ENCODE measurements at places on chromosomes 6 and 20. TPM values are rescaled to one million over a fixed set of nuclear protein-coding genes. Genes with fewer than 3 reads are reported as not detected.
A peak's percentile ranks its signal among the peaks of the same experiment; 100 is the strongest.

Gene SYCP2
- 1.2 TPM for total RNA-seq

Gene ENPP4
- total RNA-seq: 8.7 TPM

Gene HLA-DRA
- not detected for total RNA-seq

GRCh38 chr20:563187-563586 is 19.6 kb upstream of the CSNK2A1 start:
- peak; percentile 36 for DNase-seq
- H3K27ac ChIP-seq: no peak overlapping the region
- no peaks in the 10 kb centered on the region for H3K36me3 ChIP-seq
- no peaks in the 10 kb centered on the region for H3K27me3 ChIP-seq

GRCh38 chr20:17646209-17646960 is 35.7 kb downstream of the RRBP1 start:
- peaks cover 77% of the 10 kb centered on the region for H3K36me3 ChIP-seq
- peaks cover 40% of the 10 kb centered on the region for H3K4me1 ChIP-seq
- DNase-seq: no peak
- no peak overlapping the region for H3K4me3 ChIP-seq

GRCh38 chr6:132961122-132961521 is 146.8 kb downstream of the RPS12 start:
- H3K27ac ChIP-seq: no peak overlapping the region
- no peaks in the 10 kb centered on the region for H3K27me3 ChIP-seq
- no peak for DNase-seq
- H3K36me3 ChIP-seq: no peaks in the 10 kb centered on the region
- no peak overlapping the region for H3K4me3 ChIP-seq

DNA sequence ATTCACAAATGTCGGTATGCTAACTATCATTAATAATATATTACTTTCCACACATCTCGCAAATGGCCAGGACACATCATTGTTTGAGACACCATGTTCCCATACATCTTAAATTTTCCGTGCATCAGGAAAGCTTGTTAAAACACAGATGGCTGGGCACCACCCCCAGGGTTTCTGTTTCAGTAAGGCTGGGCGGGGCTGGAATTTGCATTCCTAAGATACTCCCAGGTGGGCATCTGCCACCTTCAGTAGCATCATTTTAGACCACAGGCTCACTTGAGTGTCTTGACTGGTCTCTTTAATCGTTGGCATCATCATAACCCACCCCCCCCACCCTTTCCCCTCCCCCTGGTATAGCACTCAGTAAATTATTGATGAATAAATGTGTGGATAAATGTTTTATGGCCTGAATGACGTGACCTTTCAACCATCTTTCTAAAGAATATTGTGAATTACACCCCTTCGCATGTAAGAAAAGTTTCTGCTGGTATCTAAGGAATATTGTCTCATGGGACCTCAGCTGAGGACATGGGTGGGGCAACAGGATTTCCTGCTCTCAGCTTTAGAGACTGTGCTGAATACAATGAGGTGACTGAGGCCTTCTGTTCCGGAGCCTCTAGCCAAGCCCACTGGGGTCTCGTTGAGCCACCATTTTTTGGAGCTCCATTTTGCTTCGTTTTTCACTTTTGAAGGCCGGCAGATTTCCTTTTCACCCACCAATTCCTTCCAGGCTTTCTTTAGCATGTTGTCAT is 124.1 kb upstream of the NEDD9 start:
- no peaks in the 10 kb centered on the region for H3K4me1 ChIP-seq
- H3K27me3 ChIP-seq: no peaks in the 10 kb centered on the region
- no peaks in the 10 kb centered on the region for H3K36me3 ChIP-seq
- no peak overlapping the region for H3K27ac ChIP-seq
- no peak overlapping the region for H3K4me3 ChIP-seq

GRCh38 chr6:46243754-46244153 is 73.0 kb upstream of the ENPP5 start:
- H3K4me3 ChIP-seq: no peak overlapping the region
- no peaks in the 10 kb centered on the region for H3K4me1 ChIP-seq
- no peak for DNase-seq
- H3K36me3 ChIP-seq: no peaks in the 10 kb centered on the region

DNA sequence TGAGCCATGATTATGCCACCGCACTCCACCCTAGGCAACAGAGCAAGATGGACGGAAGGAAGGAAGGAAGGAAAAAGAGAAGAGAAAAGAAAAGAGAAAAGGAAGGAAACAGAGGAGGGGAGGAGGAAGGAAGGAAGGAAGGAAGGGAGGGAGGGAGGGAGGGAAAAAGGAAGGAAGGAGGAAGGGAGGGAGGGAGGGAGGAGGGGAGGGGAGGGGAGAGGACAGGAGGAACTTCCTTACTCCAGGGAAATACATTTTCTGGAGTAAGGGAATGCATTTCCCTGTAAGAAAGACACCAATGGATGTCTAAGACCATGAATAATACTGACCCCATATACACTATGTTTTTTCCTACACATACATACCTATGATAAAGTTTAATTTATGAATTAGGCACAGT is 93.2 kb upstream of the NFATC2 start:
- no peaks in the 10 kb centered on the region for H3K4me1 ChIP-seq
- peaks cover 5% of the 10 kb centered on the region for H3K36me3 ChIP-seq
- H3K4me3 ChIP-seq: no peak overlapping the region
- no peak for DNase-seq

DNA sequence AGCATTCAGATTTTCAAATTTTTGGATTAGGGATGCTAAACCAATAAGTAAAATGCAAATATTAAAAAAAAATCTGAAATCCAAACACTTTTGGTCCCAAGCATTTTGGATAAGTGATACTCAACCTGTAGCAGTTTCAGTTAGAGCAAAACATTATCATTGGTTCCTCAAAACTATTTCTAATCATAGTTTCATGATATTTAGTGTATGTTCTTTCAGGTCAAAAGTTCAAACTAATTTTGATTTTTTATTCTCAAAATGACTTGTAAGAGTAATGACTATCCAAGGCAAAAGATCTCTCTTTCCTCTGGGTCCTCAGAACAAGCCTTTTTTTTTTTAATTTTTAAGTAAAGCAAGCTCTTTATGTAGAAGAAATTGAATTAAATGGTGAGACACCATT is 64.0 kb upstream of the TFB1M start:
- H3K36me3 ChIP-seq: no peaks in the 10 kb centered on the region
- H3K4me3 ChIP-seq: no peak overlapping the region
- no peak overlapping the region for H3K27ac ChIP-seq
- no peaks in the 10 kb centered on the region for H3K4me1 ChIP-seq

GRCh38 chr20:57312138-57312537 is 17.5 kb upstream of the SPO11 start:
- H3K4me1 ChIP-seq: no peaks in the 10 kb centered on the region
- no peak overlapping the region for H3K27ac ChIP-seq
- H3K27me3 ChIP-seq: peaks cover 19% of the 10 kb centered on the region

GRCh38 chr6:3456395-3456897 is 404 bp downstream of the SLC22A23 start:
- peaks cover 68% of the 10 kb centered on the region for H3K27me3 ChIP-seq
- peaks cover 2% of the 10 kb centered on the region for H3K4me1 ChIP-seq
- no peak overlapping the region for H3K27ac ChIP-seq

GRCh38 chr6:24313251-24314141 is 44.4 kb downstream of the DCDC2 start:
- no peak overlapping the region for H3K4me3 ChIP-seq
- no peak for DNase-seq
- no peaks in the 10 kb centered on the region for H3K27me3 ChIP-seq
- no peaks in the 10 kb centered on the region for H3K4me1 ChIP-seq
- no peaks in the 10 kb centered on the region for H3K36me3 ChIP-seq

- no peaks in the 10 kb centered on the region for H3K4me1 ChIP-seq
- peaks cover 11% of the 10 kb centered on the region for H3K27me3 ChIP-seq
- H3K36me3 ChIP-seq: no peaks in the 10 kb centered on the region
- DNase-seq: no peak
- H3K4me3 ChIP-seq: no peak overlapping the region
These were observed 133.1 kb downstream of the ALDH8A1 start for GRCh38 chr6:134816780-134817179.

DNA sequence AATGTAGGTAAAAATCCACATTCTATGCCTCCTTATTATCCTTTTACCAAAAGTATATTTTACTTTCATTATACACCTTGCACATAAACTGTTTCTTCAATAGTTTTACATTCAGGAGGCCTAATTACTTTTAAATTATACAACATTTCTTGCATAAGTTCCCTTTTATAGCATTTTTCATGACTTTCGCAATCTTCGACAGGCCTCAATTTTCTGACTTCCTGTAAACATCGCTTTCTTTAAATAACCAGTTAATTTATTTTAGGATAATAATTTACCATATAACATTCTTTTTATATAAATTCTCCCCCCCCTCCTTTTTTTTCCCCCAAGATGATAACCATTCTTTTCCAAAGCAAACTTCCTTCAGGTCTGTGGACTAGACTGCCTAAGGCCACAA is 9.2 kb downstream of the SLC35A1 start:
- H3K27ac ChIP-seq: no peak overlapping the region
- H3K36me3 ChIP-seq: no peaks in the 10 kb centered on the region
- H3K4me1 ChIP-seq: no peaks in the 10 kb centered on the region
- H3K27me3 ChIP-seq: no peaks in the 10 kb centered on the region
- no peak for DNase-seq

- H3K36me3 ChIP-seq: no peaks in the 10 kb centered on the region
- DNase-seq: no peak
- no peak overlapping the region for H3K27ac ChIP-seq
- peaks cover 11% of the 10 kb centered on the region for H3K27me3 ChIP-seq
- no peaks in the 10 kb centered on the region for H3K4me1 ChIP-seq
- peak overlapping the region; percentile 90 for H3K4me3 ChIP-seq
These were observed 84.2 kb downstream of the TRIM27 start for GRCh38 chr6:28839443-28840120.

DNA sequence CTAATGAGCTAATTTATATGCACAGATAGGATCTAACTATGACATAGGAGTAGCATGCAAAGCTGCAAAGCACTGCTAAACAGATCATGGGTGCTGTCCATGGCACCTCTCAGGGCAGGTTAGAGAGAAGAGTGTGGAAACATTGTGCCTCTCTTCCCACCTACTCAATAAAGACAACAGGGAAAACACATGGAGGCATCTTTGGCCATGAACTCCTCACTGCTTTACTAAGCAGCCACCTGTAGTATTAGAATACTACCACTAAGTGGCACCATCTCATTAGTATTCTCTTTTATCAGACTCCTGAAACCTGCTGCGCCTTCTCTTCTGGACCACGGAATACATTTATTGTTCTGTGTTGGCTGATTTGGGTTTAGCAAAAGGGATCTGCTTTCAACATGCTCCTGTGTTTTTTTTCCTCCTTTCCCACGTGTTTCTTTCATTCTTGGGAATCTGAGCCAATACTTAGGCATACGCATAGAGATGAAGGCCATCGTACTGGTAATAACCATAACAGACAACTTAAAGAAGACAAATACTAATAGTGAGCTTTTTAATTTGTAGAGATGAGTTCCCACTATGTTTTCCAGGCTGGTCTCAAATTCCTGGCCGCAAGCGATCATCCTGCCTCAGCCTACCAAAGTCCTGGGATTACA is 9.4 kb upstream of the HDDC2 start:
- no peaks in the 10 kb centered on the region for H3K36me3 ChIP-seq
- no peak overlapping the region for H3K27ac ChIP-seq
- H3K4me1 ChIP-seq: peaks cover 2% of the 10 kb centered on the region
- peak; percentile 57 for DNase-seq
- no peak overlapping the region for H3K4me3 ChIP-seq
- peaks cover 29% of the 10 kb centered on the region for H3K27me3 ChIP-seq

GRCh38 chr6:39769012-39769411 is 23.2 kb upstream of the DAAM2 start:
- DNase-seq: no peak
- H3K27ac ChIP-seq: no peak overlapping the region
- no peaks in the 10 kb centered on the region for H3K36me3 ChIP-seq
- H3K4me1 ChIP-seq: no peaks in the 10 kb centered on the region
- H3K4me3 ChIP-seq: no peak overlapping the region

DNA sequence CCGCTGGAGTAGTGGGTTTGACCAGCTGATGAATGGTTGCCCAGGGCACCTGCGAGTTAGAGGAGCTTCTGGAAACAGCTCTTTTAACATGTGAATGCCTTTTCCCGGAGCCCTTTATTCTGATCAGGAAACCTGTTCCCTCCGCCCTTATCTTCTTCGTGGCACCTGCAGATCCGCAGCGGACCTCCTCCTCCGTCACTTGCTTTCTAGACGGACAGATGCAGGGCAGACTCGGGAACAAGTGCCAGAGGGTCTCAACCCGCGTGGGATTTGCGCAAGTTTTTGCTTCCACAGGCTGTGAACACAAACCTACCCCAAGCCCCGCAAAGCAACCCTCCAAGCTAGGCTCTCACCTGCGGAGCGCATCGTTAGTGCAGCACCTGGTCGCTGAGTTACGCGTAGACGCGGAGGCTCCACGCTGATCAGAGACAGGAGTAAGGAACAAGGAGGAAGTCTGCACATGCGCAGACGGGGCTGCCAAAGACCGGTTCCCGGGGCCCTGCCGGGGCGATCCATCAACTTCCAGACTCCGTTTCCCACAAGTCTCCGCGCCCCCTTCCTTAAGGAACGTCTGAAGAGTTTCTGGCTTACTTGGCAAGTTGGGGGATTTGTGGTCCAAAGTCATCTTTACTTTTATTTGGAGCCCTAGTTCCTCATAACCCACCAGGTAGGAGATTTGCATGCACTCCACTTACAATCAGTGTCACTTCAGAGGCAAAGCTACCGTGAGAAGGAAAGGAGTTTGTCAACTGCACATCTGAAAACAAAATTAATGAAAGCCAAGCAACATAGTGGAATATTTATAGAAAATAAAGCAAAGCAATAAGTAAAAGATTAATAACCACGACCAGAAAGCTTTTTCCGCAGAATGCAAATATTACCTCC is 52.7 kb upstream of the ELMO2 start:
- no peak overlapping the region for H3K27ac ChIP-seq
- DNase-seq: peak; percentile 96

DNA sequence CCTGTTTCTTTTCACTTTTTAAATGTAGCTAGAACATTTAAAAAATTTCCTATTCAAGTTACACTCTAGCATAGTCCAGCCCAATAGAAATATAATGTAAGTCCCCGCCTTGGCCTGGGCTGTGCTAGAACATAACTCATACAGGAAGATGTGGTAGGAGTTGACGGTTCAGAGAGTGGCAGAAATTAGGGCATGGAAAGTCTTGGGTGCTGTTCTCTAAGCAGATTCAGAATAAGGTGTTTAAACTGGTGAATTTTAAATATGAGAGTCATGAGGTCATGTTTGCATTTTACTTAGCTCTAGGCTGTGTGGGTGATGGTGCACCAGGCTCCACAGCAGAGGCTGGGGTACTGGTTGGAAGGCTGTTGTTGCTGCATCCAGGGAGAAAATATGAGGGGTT is 256.5 kb downstream of the FARS2 start:
- no peaks in the 10 kb centered on the region for H3K27me3 ChIP-seq
- no peaks in the 10 kb centered on the region for H3K4me1 ChIP-seq
- H3K36me3 ChIP-seq: no peaks in the 10 kb centered on the region
- no peak overlapping the region for H3K4me3 ChIP-seq

- H3K27me3 ChIP-seq: no peaks in the 10 kb centered on the region
- H3K36me3 ChIP-seq: peaks cover 8% of the 10 kb centered on the region
- H3K27ac ChIP-seq: no peak overlapping the region
- DNase-seq: no peak
- H3K4me3 ChIP-seq: no peak overlapping the region
These were observed 26.2 kb downstream of the CDYL start for GRCh38 chr6:4802312-4802935.

- no peaks in the 10 kb centered on the region for H3K27me3 ChIP-seq
- H3K4me1 ChIP-seq: peaks cover 3% of the 10 kb centered on the region
- peak overlapping the region; percentile 99 for H3K4me3 ChIP-seq
- peak overlapping the region; percentile 93 for H3K27ac ChIP-seq
These were observed 2.6 kb upstream of the LIN28B start for GRCh38 chr6:104954190-104954797.

All from endodermal cell (in vitro differentiated cells).